ENCODE measurements at places on chromosomes 16 and 17. TPM values are rescaled to one million over a fixed set of nuclear protein-coding genes. Genes with fewer than 3 reads are reported as not detected.
A peak's percentile ranks its signal among the peaks of the same experiment; 100 is the strongest.

ACE gene
- total RNA-seq: 38.3 TPM

RNF135 gene
- 18.6 TPM for total RNA-seq

PDIA2 gene
- 1.4 TPM for total RNA-seq

NPB gene
- total RNA-seq: 0.22 TPM

GLIS2 gene
- total RNA-seq: 0.89 TPM

CCL8 gene
- total RNA-seq: 5.9 TPM

HOXB5 gene
- total RNA-seq: 22.7 TPM

NACA2 gene
- total RNA-seq: 0.32 TPM

RAI1 gene
- 21.8 TPM for total RNA-seq

PIK3R6 gene
- total RNA-seq: 0.96 TPM

CKLF gene
- total RNA-seq: 41.5 TPM

KRT15 gene
- 5.8 TPM for total RNA-seq

AURKB gene
- total RNA-seq: 86.4 TPM

NMT1 gene
- total RNA-seq: 127 TPM

LRRC46 gene
- 0.21 TPM for total RNA-seq

GRCh38 chr17:74677558-74678466 is 34.9 kb downstream of the CD300LF start:
- DNase-seq: no peak

DNA sequence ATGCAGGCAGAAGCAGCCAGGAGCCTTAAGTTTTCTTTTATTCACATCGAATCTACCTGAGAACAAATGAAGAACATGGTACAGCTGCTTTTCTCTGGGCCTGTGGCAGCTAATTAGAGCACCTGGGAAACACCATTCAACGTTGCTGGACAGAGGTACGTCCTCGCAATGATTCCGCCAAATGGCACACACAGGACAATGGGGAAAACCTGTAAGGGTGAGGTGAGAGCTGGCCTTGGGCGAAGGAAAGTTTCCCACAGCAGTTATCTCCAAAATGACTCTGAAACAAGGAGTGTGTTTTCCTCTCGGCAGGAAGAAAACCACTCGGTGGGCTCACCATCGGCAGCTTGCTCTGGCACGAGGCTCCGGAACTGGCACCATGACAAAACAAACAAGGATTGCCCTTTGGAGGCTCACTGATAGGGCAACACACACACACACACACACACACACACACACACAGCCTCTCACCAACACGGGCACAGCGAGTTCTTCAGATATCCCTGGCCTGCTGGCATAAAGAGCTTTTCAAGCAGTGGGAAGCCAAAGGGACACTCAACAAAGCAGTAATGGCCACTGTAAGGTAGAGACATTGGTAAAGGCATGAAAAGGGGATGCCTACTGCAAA is 73.7 kb downstream of the ZFHX3 start:
- DNase-seq: no peak

GRCh38 chr16:7321661-7322060 is 11.0 kb upstream of the RBFOX1 start:
- no peak for DNase-seq

DNA sequence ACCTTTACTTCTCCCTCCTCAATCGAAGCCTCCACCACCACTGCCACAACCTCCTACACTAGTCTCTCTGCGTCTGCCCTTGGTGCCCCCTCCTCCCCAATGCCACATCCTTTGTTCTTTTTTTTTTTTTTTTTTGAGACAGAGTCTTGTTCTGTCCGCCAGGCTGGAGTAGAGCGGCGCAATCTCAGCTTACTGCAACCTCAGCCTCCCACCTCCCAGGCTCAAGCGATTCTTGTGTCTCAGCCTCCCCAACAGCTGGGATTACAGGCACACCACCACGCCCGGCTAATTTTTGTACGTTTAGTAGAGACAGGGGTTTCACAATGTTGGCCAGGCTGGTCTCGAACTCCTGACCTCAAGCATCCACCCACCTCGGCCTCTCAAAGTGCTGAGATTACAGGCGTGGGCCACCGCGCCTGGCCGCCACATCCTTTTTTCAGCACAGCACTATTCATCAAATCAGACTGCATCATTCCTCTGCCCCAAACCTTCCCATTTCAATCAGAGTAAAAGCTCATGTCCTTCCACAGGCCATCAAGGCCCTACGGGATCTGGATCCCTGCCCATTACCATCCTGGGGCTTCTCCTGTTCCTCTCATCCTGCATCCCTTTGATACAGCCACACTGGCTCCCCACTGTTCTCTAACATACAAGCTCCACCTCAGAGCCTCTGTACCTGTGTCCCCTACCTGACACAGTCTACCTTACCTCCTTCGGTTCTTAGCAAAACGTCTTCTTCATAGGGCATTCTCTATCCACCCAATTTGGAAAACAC is 2.0 kb downstream of the KLHL11 start:
- no peak for DNase-seq

- peak; percentile 68 for DNase-seq
Observed at GRCh38 chr16:85613604-85614337, 649 bp downstream of the GSE1 start.

- DNase-seq: no peak
Observed at GRCh38 chr16:19431636-19432340, 14.1 kb downstream of the TMC5 start.

GRCh38 chr17:69609473-69610305 is 195.2 kb downstream of the MAP2K6 start:
- DNase-seq: peak; percentile 19

- no peak for DNase-seq
Observed at GRCh38 chr17:81706757-81707624, 3.8 kb downstream of the MRPL12 start.

- DNase-seq: no peak
Observed at GRCh38 chr17:32223703-32224102, 41.9 kb upstream of the RHBDL3 start.

DNA sequence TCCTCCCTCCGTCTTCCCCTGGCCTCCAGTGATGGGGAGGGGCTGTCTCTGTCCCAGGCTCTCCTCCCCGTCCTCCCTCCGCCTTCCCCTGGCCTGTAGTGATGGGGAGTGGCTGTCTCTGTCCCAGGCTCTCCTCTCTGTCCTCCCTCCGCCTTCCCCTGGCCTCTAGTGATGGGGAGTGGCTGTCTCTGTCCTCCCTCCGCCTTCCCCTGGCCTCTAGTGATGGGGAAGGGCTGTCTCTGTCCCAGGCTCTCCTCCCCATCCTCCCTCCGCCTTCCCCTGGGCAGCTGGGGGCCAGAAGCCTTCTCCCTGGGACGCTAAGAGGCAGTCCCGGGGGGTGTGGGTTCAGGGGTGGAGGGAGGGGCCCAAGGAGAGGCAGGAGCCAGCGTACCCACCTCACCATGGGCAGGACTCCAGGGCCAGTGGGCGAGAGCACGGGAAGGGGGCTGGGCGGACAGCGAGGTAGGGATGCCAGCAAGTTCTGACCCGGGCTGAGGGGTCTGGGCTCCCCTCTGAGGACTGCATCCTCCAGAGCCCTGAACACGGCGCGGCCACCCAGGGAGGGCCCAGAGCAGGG is 14.8 kb downstream of the UTS2R start:
- DNase-seq: no peak

- no peak for DNase-seq
Observed at GRCh38 chr16:67934306-67935100, 2.1 kb downstream of the PSMB10 start.

- no peak for DNase-seq
Observed at GRCh38 chr16:48452991-48453760, 68.0 kb upstream of the SIAH1 start.

DNA sequence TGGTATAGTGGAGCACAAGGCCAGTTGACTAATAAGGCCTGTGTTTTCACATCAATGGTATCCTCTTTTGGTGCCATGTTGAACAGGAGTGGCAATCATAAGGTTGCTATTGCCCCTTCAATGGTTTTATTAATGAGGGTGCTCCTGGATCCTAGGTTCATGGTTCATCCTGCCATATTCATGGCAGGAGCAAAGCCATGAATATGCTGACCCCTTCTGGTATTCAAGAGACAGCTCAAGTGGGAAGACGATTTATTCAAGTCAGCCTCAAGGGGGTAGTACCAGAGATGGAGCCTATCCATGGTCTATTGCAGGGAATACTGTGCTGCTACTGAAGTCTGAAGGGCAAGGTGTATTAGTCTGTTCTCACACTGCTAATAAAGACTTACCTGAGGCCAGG is 2.6 kb downstream of the ABCA9 start:
- DNase-seq: no peak

- DNase-seq: no peak
Observed at GRCh38 chr17:69796078-69796477, 278.9 kb upstream of the KCNJ16 start.

- no peak for DNase-seq
Observed at GRCh38 chr17:39196241-39196807, 1.1 kb downstream of the CACNB1 start.

DNA sequence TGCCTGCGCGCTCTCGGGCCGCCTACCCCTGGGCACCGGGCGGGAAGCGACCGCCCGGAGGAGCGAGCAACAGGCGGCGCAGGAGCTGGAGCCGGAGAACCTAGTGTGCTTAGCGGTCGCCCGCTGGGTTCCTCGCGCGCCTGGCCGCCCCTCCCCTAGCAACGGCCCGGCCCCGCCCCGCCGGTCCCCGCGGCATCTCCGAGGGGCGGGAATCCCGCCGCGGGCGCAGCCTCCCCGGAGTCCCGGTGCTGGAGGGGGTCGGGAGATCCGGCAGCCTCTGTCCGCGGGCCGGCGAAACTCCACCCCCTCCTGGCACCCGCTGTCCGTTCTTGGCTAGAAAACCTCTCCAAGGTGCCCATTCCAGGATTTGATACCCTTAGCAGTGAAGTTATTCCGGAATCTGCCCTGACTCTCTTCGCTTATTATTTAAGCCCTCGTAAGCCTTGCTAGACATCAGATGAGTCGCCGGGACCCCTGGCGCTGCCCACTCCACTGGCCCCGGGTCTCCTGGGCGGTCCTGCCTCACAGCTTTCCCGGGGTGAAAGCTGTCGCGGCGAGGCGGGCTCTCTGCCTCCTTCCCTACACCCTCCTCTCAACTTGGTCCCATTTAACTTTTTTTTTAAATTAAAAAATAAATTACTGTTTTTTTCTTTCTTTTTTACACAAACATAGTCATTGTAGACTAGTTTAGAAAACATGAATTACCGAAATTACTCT is at the start of gene RPRML:
Gene RPRML (minus strand): TSS at position 107 of the 717 bp plus-strand sequence. CDS start 246 bp downstream, outside the sequence.
- peak; percentile 32 for DNase-seq

DNA sequence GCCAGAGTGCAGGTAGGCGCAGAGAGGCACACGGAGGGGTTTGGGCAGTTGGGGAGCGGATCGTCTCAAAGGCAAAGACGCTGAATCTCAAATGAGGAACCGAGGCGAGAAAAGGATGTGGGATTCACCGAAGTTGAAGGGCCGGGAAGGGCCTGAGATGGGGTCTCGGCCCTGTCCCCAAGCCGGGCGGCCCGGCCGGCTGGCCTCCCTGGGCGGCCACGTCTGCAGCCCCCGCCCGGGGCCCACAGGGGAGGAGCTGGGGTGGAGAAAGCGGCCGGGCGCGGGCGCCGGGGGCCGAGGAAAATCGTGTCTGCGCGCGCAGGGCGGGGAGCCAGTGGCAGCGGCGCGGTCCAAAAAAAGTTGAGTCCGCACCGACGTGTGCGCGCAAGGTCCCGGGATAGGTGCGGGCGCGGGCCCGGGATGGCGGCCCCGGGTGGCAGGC is 458 bp downstream of the SLC12A4 start:
- DNase-seq: no peak

- no peak for DNase-seq
Observed at GRCh38 chr16:27408012-27408601, 6.1 kb downstream of the IL21R start.

- DNase-seq: no peak
Observed at GRCh38 chr16:1780677-1781072, 1.7 kb downstream of the SPSB3 start.

- no peak for DNase-seq
Observed at GRCh38 chr16:31009120-31009519, 1.3 kb downstream of the STX1B start.

GRCh38 chr16:66580605-66581209 is 1.4 kb downstream of the CMTM2 start:
- no peak for DNase-seq

- no peak for DNase-seq
Observed at GRCh38 chr17:29623283-29623647, 553 bp upstream of the CORO6 start.

DNA sequence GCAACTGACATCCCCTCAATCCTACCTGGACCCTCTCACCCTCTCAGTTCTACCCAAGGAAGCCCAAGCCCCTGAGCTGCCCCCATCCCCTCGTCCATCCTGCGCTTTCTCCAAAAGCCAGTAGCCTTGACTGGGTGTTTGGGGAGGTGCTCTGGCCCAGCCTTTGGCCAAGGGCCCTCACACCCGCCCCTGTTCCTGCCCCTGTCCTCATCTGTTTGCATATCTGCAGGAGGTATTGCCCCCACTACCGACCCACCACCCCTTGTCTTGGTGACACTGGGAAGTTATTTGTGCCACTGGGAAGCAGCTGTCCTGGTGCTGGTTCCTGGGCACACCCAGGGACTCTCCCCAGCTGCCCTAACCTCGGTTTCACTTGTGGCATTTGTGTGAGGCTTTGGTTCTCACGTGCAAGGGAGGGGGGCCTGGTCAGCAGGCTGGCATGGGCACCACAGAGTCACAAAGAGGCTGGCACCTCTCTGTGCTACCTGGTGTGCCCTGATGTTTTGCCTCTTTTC is 75.3 kb downstream of the MRC2 start:
- no peak for DNase-seq

- DNase-seq: peak; percentile 47
Observed at GRCh38 chr17:73231395-73231794, 30.3 kb downstream of the CPSF4L start.

- DNase-seq: no peak
Observed at GRCh38 chr17:10516065-10516464, 2.3 kb downstream of the MYH1 start.

DNA sequence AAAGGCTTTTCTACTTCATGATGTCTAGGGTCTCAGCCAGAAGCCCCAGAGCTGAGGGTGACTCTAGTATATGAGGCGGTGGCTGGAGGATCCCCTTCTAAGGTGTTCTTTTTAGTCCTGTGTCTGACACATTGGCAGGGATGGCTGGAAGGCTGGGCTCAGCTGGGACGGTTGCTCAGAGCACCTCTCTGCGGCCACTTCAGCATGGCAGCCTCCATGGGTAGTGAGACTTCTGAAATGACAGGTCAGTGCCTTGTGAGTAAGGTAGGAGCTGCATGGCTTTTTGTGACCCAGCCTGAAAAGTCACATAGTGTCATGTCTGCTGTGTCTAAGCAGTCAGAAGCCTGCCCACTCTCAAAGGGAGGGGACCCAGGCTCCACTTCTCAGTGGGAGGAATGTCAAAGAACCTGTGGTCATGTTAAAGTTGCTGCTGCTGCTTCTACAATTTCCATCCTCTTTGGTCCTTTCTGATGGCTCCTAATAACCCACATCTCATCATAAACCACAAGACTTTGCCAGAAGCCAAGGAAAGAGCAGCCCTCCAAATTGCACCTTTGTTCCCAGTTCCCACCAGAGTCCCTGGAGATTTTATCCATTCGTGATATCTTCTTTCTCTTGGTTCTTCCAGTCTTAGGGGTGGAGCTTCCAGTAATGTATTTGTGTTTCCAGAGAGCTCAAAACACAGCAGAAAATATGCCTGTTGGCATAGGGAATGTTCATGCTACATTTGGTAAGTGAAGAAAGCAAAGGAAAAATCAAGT is 15.4 kb upstream of the KCNG4 start:
- no peak for DNase-seq

GRCh38 chr16:86367291-86368072 is 142.8 kb upstream of the FOXF1 start:
- DNase-seq: no peak
